ENCODE measurements at places on chromosomes 7 and 10. TPM values are rescaled to one million over a fixed set of nuclear protein-coding genes. Genes with fewer than 3 reads are reported as not detected.

IDI2 gene
- not detected for total RNA-seq

MGMT gene
- total RNA-seq: 37.8 TPM

TRPV6 gene
- 0.82 TPM for total RNA-seq

MYH16 gene
- not detected for total RNA-seq

NEUROD6 gene
- 0.21 TPM for total RNA-seq

CYP2C19 gene
- 2.1 TPM for total RNA-seq

ADRB1 gene
- total RNA-seq: 0.10 TPM

ZNF736 gene
- total RNA-seq: 24.1 TPM

SEC31B gene
- total RNA-seq: 4.6 TPM

FAS gene
- total RNA-seq: 31.9 TPM

NPY gene
- not detected for total RNA-seq

GTF2I gene
- total RNA-seq: 167 TPM

CALCR gene
- 7.0 TPM for total RNA-seq

DENND2A gene
- 29.6 TPM for total RNA-seq

ZNF248 gene
- total RNA-seq: 28.9 TPM

GJC3 gene
- not detected for total RNA-seq

COL1A2 gene
- 4,115 TPM for total RNA-seq

GIMAP6 gene
- 20.9 TPM for total RNA-seq

SPDYE9 gene
- not detected for total RNA-seq

EBF3 gene
- total RNA-seq: 44.4 TPM

WDR86 gene
- total RNA-seq: 13.1 TPM

AGBL3 gene
- total RNA-seq: 0.62 TPM

RSBN1L gene
- 38.7 TPM for total RNA-seq

RSU1 gene
- 75.7 TPM for total RNA-seq

ARHGEF35 gene
- total RNA-seq: 4.2 TPM

CDNF gene
- 4.8 TPM for total RNA-seq

TMEM120A gene
- 20.0 TPM for total RNA-seq

GRK5 gene
- total RNA-seq: 26.2 TPM

NKX1-2 gene
- not detected for total RNA-seq

SYT15 gene
- 1.1 TPM for total RNA-seq

SPDYE6 gene
- total RNA-seq: not detected

CUX1 gene
- total RNA-seq: 123 TPM

MRC1 gene
- 8.7 TPM for total RNA-seq

NUDT13 gene
- 2.1 TPM for total RNA-seq

ATG9B gene
- total RNA-seq: 25.8 TPM

PHKG1 gene
- 65.2 TPM for total RNA-seq

ZPBP gene
- not detected for total RNA-seq
